ENCODE measurements at places on chromosomes 11 and 22.

- peak; percentile 23 for DNase-seq
Measured at GRCh38 chr11:102111787-102112508, 1.7 kb downstream of the YAP1 start.

GRCh38 chr11:63919267-63920125 lies 2.5 kb upstream of the RCOR2 start:
- no peak for DNase-seq

GRCh38 chr22:49368976-49369725 lies 458.5 kb downstream of the BRD1 start:
- no peak for DNase-seq

- no peak for DNase-seq
Measured at GRCh38 chr11:126426820-126427749, 71.6 kb downstream of the ST3GAL4 start.

GRCh38 chr22:27107824-27108223 lies 450.4 kb downstream of the MIAT start:
- DNase-seq, result no peak

DNA sequence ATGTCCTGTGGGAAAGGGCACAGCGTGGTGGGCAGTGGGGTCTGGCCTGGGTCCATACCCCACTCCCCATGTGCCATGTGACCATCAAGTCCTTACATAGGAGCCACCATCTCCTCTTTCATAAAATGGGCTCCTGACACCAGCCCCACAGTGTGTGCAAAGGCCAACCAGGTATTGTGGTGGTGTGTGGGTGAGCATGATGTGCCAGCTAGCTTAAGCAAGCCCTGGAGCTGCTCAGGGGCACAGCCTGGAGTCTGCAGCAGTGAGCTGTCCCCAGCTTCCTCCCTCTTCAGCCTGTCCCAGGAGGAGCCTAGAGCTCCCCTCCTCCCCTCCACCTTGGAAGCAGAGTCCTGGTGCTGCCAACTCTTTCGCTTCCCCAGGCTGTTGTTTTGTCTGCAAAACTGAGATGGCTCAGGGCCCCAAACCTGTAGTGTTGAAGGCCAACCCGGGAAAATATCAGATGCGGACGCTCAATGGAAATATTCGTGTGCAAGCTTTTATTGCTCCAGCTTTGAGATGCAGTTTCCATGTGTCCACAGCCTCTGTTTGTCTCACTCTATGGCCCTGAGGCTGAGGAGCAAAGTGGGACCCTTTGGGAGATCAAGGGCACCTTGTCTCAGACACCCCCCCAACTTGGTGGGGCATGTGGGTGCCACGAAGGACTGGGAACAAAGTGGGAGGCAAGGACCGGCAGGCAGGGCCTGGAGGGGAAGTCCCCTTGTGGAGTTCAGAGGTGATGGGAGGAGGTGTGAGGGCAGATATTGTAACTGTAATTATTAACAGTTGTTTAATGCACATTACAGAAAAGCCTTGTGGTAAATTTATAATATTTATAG lies 92.6 kb downstream of the CTTN start:
- DNase-seq, result no peak
